ENCODE measurements at places on chromosomes 2 and 18.
A peak's percentile ranks its signal among the peaks of the same experiment; 100 is the strongest.

GRCh38 chr2:62884514-62884913, 166.1 kb upstream of the OTX1 start:
- no peak for DNase-seq

DNA sequence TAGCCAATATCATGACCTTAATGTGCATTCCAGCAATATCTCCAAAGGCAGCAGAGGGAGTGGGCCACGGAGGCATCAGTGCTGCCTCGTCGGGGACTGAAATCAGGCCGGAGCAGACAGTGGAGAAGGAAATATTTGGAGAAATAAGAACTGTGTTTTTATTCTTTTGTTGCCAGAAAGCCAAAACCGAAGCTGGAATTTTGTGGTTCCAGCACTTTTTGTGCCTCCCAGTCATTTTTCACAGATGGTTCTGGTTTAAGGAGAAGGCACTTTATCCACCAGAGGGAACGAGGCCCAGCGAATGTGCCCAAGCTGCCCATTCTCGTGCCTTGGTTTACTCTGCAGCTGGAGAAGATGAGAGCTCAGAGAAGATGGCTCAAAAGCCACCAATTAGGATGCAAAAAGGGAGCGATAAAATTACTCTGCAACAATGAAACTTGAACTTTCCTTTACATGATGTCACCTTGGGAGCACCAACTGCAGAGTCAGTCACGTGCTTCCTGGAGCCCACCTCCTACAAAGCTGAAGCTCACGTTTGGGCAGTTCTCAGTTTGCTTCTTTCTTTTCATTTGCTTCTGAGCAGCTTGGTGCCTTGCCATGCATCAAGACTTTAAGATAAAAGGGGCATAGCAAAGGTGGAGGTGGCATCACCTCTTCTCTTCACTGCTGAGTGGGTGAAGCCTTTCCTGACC, 288.7 kb downstream of the LPIN1 start:
- no peak for DNase-seq

- peak; percentile 9 for DNase-seq
Observed at GRCh38 chr2:171712051-171712450, 24.8 kb downstream of the DYNC1I2 start.

GRCh38 chr2:231456295-231457004, 7.8 kb downstream of the NCL start:
- no peak for DNase-seq

DNA sequence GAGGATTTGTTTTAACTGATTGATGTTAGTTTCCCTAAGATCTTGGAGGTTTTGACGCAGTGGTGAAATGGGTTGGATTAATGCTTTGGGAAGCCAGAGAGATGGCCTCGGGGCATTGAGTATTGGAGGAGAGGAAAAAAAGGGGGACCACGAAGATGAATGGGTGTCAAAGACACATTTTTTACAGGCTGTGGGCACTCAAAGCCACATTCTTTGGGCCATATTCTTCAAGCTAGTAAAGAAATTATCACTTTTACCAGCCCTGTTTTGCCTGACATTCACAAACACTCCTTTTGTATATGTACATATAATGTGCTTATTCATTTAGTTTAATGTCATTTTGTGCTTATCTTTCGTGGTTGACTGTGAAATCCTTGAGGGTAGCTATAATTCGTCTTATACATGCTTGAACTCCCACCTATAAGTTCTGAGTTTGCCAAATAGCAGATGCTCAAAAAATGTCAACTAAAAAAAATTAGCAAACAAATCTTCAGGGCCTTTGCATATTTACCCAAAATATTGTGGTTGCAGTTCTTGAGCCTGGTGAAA, 146.3 kb downstream of the ARL6IP6 start:
- DNase-seq = no peak

- no peak for DNase-seq
Observed at GRCh38 chr2:231168460-231169139, 29.8 kb upstream of the ARMC9 start.

DNA sequence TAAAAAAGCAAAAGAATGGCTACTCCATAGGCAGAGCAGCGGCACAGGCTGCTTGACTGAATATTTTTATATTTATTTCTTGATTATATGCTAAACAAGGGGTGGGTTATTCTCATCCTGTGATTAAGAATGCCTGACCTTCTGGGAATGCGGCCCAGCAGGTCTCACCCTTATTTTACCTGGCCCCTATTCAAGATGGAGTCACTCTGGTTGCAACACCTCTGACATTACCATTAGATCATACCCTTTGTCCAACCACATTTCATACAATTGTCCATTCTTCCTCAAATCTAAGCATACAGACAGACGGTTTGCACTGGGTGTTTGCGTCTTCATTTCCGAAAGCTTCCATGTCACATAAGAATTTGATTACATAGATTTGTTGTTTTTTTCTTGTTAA, 168.2 kb downstream of the GALNT1 start:
- no peak for DNase-seq

- DNase-seq = no peak
Observed at GRCh38 chr2:135703300-135703699, 38.4 kb upstream of the UBXN4 start.

GRCh38 chr2:43070676-43071502, 155.5 kb downstream of the ZFP36L2 start:
- no peak for DNase-seq

GRCh38 chr2:144322379-144322778, 197.5 kb downstream of the ZEB2 start:
- DNase-seq = no peak

GRCh38 chr2:85765081-85765731, 11.4 kb downstream of the ATOH8 start:
- peak; percentile 57 for DNase-seq

DNA sequence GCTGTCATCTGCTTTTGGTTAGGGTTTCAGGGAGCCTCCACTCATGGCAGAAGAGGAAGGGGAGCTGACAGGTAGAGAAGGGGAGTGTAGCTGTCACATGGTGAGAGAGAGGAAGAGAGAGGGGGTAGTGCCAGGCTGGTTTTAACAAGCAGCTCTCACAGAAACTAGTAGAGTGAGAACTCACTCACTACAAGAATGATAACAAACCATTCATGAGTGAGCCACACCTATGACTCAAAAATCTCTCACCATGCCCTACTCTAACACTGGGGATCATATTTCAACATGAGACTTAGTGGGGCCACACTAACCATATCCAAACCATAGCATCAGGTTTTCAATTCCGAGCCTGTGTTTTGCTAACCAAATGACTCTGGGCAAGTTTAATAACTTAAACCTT, 274.9 kb upstream of the VWC2L start:
- DNase-seq = no peak

- DNase-seq = no peak
Observed at GRCh38 chr2:55952415-55952814, 28.8 kb upstream of the EFEMP1 start.

DNA sequence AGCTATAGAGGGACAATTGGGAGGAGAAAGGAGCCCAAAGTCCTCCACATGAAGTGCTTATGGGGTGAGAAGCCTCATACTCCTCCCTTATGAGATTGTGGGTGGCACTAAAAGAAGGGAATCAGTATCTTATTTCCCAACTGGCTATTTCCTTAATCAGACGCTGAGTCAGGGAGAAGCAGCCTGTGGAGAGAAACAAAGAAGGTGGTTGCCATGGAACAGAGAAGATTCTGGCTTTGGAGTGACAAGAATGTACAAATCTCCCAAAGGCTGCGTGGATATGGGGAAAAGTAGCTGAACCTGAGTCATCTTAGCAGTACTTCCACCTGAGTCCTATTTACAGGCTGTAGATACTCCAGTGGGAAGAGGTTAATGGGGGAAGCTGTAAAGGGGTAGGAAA, 115.8 kb upstream of the CWC22 start:
- peak; percentile 16 for DNase-seq

GRCh38 chr2:219486380-219486959, 12.2 kb upstream of the GMPPA start:
- DNase-seq = no peak

DNA sequence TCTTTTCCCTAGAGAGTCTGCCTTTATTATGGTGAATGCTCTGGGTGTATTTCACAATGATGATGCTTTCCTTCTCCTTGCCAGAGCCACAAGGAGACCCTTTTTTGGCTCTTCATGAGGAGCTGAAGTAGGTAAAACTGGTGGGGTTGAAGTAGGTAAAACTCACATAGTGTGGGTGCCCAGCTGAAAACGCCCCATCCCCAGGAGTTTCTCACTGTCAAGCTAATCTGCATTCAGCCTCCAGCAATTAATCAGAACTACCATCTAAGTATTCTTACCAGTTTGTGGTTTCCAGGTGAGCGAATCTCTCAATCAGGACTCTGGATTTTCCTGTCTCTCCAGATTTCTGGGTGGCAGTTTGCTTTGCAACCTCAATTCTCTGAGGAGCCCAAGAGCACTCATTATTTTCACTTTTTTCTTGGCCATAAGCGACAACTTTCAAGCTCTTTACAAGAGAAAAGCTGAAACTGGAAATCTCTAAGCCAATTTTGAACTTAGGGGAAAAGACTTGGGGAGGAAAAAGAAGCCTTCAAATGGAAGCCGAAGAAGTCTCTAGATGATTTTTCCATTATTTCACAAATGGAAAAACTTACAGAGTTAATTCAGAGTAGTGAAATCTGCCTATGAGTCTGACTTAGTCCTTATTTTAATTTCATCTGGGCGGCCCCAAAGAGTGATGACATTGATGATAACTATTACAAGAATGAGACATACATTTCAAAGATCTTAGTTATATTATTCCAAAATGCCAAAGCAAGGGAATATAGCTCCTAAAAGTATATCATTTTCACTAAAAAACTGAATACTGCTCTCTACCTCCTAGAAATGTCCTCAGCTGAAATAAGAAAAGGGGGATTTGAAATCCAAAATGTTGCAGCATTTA, 121.4 kb upstream of the MAP3K20 start:
- DNase-seq = no peak

DNA sequence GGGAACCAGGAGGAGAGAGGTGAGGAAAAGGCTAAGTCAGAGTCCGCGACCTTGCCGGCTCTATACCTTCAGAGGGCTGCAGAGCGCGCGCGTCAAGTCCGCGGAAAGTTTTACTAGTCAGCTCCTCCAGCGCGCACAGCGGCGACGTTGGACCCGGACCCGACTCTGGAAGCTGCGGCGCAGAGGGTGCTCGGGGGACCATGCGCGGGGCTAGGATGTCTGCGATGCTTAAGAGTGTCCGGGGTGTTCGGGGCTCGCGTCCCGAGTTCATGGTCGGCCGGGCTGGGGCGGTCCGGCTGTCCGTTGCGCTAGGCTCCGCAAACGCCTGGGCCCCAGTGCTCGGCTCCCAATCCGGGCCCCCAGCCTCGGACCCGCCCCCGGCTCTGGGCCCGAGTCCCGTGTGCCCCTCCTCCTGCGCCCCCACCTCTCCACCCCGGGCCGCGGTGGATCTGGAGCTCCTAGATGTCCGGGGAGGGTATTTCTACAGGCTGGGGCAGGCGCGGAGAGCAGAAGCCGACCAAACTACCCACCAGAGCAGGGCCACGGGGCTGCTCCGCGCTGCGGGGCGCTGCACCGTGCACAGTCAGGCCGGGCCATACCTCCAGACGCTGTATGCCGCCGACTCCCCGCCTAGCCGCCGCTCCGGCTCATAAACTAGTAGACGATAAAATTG, at the start of gene LBX2:
Gene LBX2 (minus strand): TSS at position 337 of the 673 bp plus-strand sequence. CDS start 66 bp downstream, at position 271.
- no peak for DNase-seq

- no peak for DNase-seq
Observed at GRCh38 chr18:34467058-34467457, 242.3 kb upstream of the NOL4 start.

- no peak for DNase-seq
Observed at GRCh38 chr2:38037757-38038621, 38.0 kb downstream of the CYP1B1 start.

GRCh38 chr2:160652236-160652635, 158.6 kb upstream of the RBMS1 start:
- DNase-seq = no peak

DNA sequence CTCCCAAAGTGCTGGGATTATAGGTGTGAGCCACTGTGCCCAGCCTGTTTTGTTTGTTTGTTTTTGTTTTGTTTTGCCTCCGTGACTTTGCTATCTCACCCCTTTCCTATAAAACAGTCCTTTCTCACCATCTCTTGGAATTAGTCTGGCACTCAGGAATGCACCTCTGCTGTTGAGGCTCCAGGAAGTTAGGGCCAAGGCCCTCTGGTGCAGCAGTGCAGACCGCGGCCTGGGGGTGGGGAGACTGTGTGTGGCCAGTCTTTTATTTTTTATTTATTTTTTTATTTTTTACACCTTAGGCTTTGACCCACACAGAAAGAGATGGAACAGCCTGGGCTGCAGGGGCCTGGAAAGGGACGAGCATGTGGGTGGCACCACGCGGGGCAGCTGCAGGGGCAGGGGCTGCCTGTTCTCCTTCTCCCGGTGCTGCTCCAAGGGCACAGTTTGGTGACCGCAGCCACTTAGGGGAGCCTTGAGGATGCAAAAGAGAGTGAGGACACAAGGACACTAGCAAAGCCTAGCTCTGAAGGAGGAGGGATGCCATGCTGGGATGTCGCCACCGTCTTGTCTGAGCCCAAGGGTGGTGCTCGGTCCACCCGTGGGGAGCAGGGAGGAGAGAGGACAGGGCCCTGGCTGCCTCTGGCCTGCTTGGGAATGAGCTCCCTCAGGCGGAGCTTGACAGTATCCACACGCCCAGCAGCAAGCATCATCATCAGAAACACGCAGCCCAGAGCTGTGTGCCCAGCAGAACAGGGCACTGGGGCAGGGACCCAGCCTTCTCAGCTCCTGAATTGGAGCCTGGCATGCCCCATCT, 19.4 kb upstream of the ALPI start:
- no peak for DNase-seq

DNA sequence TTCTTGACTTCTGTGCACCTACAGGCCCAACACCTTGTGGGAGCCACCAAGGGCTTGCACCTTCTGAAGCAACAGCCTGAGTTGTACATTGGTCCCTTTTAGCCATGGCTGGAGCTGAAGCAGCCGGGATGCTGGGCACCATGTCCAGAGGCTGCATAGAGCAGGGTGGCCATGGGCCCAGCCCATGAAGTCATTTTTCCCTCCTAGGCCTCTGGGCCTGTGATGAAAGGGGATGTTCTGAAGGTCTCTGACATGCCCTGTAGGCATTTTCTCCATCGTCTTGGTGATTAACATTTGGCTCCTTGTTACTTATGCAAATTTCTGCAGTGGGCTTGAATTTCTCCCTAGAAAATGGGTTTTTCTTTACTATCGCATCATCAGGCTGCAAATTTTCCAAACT, 83.1 kb upstream of the ACVR1 start:
- no peak for DNase-seq
